Fibroblast of skin of left biceps (primary cell): ENCODE measurements at places on chromosomes 3 and 15.

DNA sequence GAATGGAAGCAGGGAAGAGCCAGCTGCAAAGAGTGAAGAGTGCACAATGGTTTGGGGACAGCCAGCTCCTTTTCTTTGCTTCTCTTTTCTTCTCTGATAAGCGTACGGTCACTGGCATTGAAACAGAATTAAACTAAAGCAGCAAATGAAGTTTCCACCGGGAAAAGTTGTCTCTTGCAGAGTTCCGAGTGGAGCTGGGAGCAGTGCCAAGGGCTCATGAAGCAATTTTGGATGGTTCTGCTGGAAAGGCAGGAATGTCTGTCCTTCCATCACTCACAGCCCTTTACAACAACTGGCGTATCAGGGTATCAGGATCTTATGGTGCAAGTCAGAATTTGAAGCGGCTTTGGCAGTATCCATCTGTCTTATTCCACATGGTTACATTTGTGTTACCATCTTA, 1042.9 kb downstream of the NTRK3 start:
- no peak for DNase-seq

GRCh38 chr3:53264718-53265117, 8.9 kb upstream of the TKT start:
- no peak for DNase-seq

- DNase-seq = no peak
Measured at GRCh38 chr3:63896332-63897030, 15.7 kb downstream of the SCAANT1 start.

DNA sequence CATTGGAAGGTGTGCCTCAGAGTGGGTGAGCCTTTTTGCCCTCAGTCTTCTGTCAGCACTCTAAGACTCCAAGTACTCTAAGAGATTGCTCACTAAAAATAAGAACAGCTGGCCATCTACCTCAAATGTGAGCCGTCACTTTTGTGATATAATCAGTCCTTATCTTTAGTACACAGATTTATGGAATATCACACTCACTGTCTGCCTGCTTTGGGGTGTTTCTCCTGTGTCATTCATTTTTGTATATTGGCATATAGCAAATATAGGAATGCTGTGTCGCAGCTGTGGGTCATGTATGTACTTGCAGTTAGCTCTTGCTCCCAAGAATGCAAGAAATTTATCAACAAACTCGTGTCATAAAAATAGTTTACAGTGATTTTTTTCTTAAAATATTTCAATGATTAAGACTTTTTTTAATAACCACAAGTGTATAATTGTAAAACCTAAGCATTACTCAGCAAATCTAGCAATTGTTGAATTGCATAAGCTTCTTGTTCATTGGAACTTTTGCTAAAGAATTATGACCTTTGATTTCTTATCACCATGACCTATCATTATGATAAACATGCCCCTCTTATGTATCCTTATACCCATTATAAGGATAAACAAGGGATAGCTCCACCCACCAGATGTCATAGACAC, 18.8 kb downstream of the SETD5 start:
- DNase-seq = no peak

GRCh38 chr15:82551646-82552247, 11.5 kb upstream of the RPS17 start:
- no peak for DNase-seq

DNA sequence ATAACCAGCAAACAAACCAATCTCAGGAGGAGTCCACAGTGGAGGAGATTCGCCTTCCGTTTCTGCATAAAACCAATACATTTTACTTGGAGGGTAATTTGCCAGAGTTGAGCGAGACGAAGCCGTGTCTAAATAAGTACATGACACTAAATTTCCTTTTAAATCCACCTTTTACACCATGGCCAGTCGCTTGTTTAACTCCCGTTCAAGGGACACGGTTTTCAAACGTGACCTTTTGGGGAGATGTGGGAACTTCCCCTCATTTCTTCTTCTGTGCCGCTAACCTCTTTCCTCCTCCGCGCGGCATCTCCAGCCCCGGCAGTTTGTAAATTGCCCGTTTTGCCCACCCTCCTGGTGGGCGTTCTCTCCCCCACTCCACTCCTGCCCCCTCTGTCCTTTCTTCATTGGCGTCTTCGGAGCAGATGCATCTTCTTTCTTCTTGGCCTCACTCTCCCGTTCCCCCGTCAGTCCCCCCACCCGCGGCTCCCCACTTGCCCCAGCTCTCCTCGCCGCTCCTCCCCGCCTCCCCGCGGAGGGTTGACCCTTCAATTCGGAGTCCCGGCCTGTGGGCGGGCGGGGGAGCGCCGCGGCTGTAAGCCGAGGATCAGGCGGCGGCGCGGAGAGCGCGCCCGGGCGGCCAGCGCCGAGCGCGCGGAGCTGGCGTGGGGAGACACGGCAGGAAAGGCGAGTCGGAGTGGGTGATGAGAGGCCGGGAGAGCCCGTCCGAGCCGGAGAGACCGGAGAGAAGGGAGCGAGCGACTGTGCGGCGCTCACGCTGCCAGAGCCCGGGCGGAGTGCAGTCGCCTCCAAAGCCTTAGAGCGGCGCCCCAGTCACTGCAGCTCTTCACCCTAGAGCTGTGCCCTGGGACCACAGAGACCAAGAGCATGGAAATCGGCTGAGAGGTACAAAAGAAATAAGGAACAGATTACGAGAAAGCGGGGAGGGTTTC, at the start of gene NLGN1:
Gene NLGN1, plus strand, starts transcription at position 584 of the 950 bp plus-strand sequence.
- peak; percentile 14 for DNase-seq
